Left renal cortex interstitium (tissue), 4 donors: ENCODE measurements at places on chromosomes 12 and 14. TPM values are rescaled to one million over a fixed set of nuclear protein-coding genes. Genes with fewer than 3 reads are reported as not detected.

PLA2G1B gene
- polyA plus RNA-seq: 0.75 TPM

ADGRD1 gene
- 13.6 TPM for polyA plus RNA-seq

RNF212B gene
- 1.9 TPM for polyA plus RNA-seq

TDG gene
- polyA plus RNA-seq: 53.6 TPM

CLEC2B gene
- polyA plus RNA-seq: 3.3 TPM

DNA sequence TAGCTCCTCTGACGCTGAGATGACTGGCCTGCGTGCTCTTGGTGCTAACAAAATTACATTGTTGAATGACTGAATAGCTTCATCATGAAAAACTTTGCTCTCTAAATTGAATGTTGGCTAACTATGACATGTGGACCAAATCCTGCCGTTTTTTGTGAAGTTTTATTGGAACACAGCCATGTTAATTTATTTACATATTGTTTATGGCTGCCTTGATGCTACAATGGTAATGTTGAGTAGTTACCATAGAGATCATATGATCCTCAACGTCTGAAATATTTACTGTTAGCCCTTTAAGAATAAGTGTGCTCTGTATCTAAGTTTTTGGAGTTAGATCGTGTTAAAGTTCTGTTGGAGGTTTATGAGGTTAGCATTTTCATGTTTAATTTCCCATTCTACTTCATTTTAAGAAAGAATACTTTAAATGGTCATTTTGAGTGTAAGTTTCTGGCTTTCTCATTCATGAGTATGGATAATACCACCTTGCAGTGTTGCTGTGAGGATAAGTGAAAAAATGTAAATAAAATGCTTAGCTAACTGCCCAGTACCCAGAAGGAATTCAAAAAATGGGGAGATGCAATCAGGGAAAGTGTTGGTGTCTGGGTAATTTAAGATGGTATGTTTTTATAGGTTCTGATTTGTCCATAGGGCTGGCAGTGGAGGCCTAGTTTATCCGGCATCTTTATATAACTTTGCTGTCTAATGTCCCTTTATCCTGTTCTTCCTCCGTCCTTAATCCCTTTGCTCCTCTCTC is 35.3 kb downstream of the NUBPL start:
- no peak for DNase-seq

GRCh38 chr14:83874662-83875061 is 1655.3 kb upstream of the FLRT2 start:
- DNase-seq: no peak

GRCh38 chr12:26845057-26845666 is 12.2 kb upstream of the ITPR2 start:
- no peak for DNase-seq

- no peak for DNase-seq
Measured at GRCh38 chr12:106757623-106758348, 16.7 kb upstream of the RIC8B start.

DNA sequence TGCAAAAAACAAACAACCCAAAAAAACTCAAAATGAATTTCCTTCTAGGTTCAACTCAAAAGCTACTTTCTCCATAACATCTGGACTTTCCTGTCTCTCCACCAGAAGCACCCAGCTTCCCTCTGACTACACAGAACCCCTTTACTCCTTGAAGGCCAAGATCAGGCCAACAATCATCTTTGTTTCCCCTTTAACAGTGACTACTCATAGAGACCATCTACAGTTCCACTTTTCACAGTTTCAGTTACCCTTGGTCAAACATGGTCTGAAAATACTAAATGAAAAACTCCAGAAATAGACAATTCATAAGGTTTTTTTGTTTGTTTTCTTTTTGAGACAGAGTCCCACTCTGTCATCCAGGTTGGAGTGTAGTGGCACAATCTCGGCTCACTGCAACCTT is 11.8 kb downstream of the GCH1 start:
- DNase-seq: no peak

GRCh38 chr12:1575408-1576401 is 18.7 kb downstream of the FBXL14 start:
- no peak for DNase-seq

GRCh38 chr12:118850244-118850825 is 131.0 kb upstream of the SRRM4 start:
- DNase-seq: no peak
